Fibroblast of villous mesenchyme (primary cell): ENCODE measurements at places on chromosomes 3 and 15. TPM values are rescaled to one million over a fixed set of nuclear protein-coding genes. Genes with fewer than 3 reads are reported as not detected.

GRCh38 chr3:135690664-135691063 is 274.9 kb upstream of the PPP2R3A start:
- no peak for DNase-seq

DNA sequence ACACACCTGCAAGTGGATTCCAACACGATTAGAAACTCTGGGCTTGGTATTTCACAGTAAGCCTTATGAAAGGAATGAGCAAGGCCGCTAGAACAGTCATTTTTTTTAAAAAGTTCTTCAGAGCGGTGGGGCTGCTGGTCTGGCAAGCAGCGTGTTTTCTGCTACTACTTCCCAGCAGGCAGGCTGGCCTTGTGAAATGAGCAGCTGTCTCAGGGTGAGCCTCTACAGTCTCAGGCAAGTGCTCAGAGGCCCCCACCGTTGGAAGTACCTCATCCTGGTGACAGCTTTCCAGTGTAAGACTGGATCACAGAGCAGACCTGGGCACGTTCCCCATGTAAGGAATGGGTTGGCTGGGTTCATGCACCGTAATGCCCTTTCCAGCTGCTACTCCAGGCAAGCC is 119.2 kb downstream of the LRIG1 start:
- no peak for DNase-seq

GRCh38 chr3:35549690-35550089 is 89.6 kb upstream of the ARPP21 start:
- no peak for DNase-seq

DNA sequence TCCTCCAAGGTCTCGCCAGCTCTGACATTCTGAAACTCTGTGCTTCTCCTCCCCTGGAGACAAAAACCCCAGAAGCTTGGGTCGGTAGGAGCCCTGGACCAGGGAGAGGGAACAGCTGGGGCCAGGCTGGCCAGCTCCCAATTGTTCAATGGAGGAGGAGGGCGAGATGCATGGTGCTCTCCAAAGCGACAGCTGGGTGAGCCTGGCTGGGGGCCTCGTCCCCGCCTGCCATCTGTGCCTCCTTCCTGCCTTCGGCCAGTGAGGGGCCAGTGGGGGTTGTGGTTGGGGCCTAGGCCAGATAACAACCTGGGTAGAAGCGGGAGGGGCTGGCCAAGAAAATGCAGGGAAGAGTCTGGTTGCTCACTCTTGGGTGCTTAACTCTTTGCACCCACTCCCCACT is 79.4 kb downstream of the CORO2B start:
- DNase-seq = no peak

GRCh38 chr15:76791511-76791910 is 113.6 kb downstream of the SCAPER start:
- no peak for DNase-seq

- no peak for DNase-seq
Measured at GRCh38 chr15:51298620-51299019, 39.8 kb downstream of the CYP19A1 start.

DNA sequence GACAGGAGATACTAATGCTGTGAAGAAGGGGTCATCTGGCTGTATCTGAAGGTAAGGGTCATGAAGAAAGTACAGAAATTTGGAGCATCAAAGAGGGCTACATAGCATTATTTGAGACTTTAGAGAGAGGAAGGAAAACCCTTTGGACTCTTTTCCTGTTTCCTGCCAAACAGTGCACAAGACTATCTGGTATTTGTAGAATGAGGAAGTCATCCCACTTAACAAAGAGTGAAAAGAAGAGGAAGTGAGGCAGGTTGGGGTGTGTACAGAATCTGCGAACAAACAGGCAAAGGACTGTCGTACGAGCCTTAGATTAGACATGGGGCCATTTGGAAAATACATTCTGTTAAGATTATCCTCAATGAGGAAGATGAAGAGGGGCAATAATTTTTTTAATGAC is 546.8 kb upstream of the EPHA6 start:
- no peak for DNase-seq

- DNase-seq = peak; percentile 94
Measured at GRCh38 chr3:50264383-50264963, 4.5 kb upstream of the SEMA3B start.

DNA sequence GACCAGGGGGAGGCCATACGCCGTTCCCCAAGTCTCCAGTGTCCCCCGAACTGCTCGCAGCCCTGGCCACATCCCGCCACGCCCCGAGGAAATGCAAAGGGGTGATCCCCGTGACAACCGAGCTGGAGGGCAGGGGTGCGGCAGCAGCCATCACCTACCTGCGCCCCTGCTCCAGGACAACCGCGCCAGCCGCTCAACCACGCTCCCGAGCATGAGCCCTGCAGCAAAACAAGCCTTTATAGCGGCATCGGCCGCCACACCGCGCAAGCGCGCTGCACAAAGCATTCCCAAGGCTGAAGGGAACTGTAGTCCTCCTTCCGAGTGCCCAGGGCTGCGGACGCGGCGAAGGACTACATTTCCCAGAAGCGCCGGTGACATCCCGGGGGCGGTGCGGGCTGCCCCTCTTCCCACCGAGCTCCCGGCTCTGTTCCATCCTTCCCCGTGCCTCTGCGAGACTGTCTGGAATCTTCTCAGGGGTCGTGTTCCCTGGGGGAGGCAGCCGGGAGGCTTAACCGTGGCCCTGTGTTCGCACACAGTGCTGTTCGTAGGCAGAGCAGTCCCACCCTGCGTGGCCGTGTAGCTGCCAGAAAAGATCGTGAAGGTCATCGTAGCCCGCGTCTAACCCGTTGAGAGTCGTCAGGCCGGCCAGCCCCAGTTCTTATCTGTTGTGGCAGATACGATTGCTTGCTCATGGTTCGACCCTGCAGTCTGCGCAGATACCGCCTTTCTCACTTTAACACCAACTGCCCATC is at the start of gene ABCC5:
ABCC5 (minus strand) TSS at position 213 of the 752 bp plus-strand sequence. CDS start 3,492 bp downstream, outside the sequence.
- peak; percentile 92 for DNase-seq

GRCh38 chr3:123778991-123779622 is 105.0 kb downstream of the MYLK start:
- DNase-seq = no peak

GRCh38 chr3:98004721-98005120 is 30.4 kb downstream of the GABRR3 start:
- DNase-seq = no peak

DNA sequence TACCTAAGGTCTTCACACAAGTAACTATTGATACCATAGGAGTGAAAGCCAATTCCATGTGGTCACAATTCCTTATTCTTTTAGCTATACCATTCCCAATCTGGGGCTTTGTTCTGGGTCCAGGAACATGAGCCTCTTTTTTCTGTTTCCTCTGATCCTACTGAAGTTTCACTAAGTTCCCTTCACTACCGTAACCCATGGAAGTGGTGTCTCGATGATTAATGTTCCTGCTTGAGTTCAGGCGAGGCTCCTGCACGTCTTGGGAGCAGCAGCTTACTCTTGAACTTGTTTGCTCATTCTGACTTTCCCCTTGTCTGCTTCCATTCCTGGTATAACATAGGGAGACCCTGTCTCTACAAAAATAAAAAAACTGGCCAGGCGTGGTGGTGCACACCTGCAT is 23.6 kb downstream of the ZNF592 start:
- DNase-seq = no peak

- no peak for DNase-seq
Measured at GRCh38 chr3:116247605-116248004, 197.7 kb downstream of the LSAMP start.

DNA sequence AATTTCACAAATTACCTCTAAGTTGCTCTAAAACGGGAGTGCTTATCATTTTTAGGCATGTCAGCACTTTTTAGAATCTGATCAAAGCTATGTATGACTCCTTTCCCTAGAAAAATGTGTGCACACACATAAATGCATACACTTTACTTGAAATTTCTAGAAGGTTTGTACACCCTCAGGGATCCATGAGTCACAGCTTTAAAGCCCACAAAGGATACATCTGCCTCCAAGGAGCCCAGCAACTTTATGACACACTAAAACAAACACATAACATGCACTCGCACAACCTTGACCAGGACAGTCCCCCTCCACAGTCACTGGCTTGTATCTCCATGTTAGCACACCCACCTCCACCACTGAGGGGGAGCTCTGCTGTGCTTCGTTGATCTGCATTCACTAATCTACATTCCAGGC is 722.0 kb upstream of the CFAP20DC start:
- DNase-seq = peak; percentile 86

The BTLA gene
- not detected in 2 replicates for total RNA-seq

The ISY1 gene
- total RNA-seq = 27.4 and 32.4 TPM in 2 replicates
